ENCODE measurements at places on chromosomes 3 and 15. TPM values are rescaled to one million over a fixed set of nuclear protein-coding genes. Genes with fewer than 3 reads are reported as not detected.

Gene NTRK3
- total RNA-seq = 0.29 TPM

Gene NEK10
- total RNA-seq = 0.24 TPM

Gene ZPLD1
- not detected for total RNA-seq

GRCh38 chr3:105516972-105517371 is 150.3 kb downstream of the ALCAM start:
- no peak for DNase-seq

- no peak for DNase-seq
Observed at GRCh38 chr3:12854565-12854964, 13.2 kb upstream of the RPL32 start.

DNA sequence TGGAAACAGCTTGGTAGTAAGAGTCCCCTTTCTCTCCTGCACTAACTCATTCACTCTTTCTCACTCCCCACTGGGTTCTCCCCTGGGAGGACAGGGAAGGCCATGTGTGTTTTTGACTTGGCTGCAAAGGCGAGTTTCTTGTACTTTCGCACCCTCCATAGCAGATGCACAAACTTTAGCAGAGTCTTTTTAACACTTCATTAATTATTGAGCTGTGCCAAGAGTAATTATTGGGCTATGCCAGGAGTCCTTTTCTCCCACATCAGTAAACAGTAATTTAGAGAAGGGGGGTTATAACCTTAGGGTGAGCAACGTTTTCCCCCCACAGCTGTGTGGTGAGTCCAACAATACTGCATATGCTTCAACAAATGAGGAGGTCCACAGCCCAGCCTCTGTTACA is 224.4 kb upstream of the ATP11B start:
- DNase-seq = no peak

GRCh38 chr3:11150256-11150655 is 4.0 kb upstream of the HRH1 start:
- no peak for DNase-seq

GRCh38 chr3:100899440-100900091 is 93.7 kb downstream of the ABI3BP start:
- DNase-seq = no peak

GRCh38 chr3:171056528-171056927 is 30.0 kb upstream of the SLC2A2 start:
- no peak for DNase-seq

All from CD8-positive, alpha-beta memory T cell (primary cell).